Left cardiac atrium (tissue), 4 donors: ENCODE measurements at places on chromosomes 12 and 14. TPM values are rescaled to one million over a fixed set of nuclear protein-coding genes. Genes with fewer than 3 reads are reported as not detected.
A peak's percentile ranks its signal among the peaks of the same experiment; 100 is the strongest.

DNA sequence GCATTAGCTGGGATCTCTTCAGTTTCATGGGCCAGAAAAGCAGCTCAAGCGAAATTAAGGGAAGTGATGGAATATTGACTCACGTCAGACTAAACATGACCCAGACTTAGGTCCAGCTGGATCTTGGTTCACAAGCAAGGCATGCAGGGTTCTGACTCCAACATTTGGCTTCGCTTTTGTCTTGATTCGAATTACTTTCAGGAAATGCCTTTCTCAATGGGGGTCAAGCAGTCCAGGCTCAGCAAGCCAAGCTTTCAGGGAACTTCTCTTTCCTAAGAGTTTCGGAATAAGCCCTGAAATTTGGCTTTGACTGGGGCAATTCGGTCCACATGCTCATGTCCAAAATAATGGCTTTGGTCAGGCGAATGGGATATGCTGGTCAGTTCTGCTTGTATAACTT lies 678.7 kb upstream of the TMEM132C start:
- DNase-seq, result peak; percentile 33

GRCh38 chr14:94382716-94383596 lies 5.4 kb downstream of the SERPINA1 start:
- DNase-seq, result no peak

Gene E2F7
- 0.47 TPM for total RNA-seq

Gene GLIPR1
- 28.8 TPM for total RNA-seq

DNA sequence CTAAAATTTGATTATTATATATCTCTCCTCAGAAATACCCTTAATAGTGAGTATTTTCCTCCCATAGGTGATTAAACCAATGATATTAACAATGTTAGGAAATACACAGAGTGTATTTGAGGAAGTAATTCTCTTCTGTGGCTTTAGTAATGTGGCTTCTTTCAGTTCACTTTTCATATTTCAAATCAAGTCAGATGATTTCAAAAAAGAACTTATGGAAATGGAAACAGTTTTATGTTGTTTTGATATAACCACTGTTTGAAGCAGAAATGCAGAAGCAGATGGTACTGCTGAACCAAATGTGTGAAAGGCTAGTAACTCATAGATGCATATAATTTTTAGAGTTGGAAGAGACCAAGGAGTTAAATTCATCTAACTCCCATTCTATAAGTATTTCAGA lies 1.9 kb upstream of the GPR33 start:
- no peak for DNase-seq

- DNase-seq, result no peak
Observed at GRCh38 chr12:48615681-48616080, 45.8 kb upstream of the LALBA start.

Gene LAG3
- total RNA-seq, result 0.97 TPM

Gene CAPZA3
- not detected for total RNA-seq

DNA sequence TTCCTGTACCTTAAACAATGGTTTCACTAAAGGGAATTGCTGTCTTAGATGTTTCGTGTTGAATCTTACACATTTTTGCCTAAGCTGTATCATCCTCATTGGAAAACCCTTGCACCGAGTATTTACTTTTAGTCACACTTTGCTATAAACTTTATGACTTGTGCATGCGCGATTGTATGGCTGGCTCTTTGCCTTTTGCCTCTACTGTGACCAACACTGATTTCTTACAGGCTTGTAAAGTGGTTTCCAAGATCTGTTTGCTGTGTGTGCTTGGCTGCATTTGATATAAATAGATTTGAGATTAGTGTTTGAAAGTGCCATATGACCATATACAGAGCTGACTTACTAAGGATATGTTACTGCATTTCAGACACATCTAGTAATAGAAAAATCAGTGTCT lies 40.5 kb downstream of the RASSF3 start:
- DNase-seq, result no peak

Gene PCED1B
- 1.1 TPM for total RNA-seq

- DNase-seq, result no peak
Observed at GRCh38 chr12:3990501-3991280, 117.5 kb upstream of the PARP11 start.

DNA sequence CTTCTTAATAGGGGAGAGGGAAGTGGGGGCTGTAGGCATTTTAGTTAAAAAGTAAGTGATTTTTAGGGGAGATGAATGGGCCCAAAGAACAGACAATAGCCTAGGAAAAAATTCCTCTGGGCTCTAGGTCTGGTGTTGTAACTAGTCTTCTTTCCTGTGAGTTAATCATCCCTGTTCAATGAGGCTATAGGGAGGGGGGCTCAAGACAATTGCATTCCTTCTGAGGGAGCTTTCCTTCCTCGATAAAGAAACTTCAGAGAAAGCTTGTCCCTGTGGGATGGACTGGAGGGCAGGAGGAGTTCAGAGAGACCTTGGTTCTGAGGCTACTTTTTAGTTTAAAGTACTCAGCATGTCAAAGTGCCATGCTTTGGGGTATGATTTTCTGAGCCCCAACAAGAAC lies 127.2 kb downstream of the BBS10 start:
- DNase-seq, result no peak
